ENCODE measurements at places on chromosomes 12 and 14.

- no peak for DNase-seq
Observed at GRCh38 chr14:50670196-50670865, 2.2 kb upstream of the SAV1 start.

GRCh38 chr12:52312086-52312485 is 9.1 kb downstream of the KRT83 start:
- DNase-seq: no peak

DNA sequence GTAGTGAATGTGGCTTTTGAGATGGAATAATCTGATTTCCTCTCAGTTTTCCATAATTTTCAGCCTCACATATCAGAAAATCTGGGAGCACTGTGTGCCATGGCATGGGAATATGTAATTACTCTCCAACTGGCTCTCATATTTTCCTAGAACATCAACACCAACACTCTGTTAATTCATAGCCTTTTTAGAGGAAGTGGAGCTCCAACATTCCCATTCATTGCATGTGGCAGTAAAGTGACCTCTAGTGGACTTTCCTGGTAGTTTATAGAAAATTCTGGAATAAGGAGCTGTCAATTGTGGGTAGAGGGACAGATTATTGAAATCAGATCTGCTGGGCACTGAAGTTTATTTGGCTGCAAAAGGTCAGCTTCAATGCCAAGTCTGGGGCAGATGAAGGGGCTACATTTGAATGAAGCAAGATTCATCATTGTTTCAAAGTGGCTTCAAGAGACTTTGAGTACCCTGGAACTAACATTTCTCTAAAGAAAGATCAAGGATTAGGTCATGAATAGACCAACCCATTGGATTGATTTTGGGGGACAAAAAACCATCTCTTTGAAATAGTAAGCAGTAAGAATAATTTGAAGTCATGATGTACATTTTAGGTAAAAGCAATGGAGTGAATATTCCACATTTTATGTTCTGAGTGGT is 23.6 kb upstream of the USP44 start:
- DNase-seq: peak; percentile 54

DNA sequence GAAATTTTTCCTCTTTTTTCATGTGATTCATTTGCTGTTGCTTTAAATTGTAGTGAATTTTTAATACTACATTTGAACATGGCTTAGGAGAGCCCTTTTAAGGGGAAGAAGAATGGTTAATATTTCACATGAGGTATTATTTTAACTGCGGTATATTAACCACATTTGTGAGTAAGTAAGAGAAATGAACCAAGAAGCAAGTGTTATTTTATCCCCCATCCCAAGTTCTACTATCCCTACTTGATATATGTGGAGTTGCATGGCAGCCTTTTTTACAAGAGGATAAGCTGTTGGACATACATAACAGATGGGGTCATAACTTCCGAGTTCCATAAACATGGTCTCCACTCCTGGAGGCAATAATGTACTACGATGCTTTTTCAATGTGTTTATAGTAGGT is 623.3 kb downstream of the LRFN5 start:
- DNase-seq: no peak

- no peak for DNase-seq
Observed at GRCh38 chr14:89015016-89015415, 190.6 kb downstream of the TTC8 start.

DNA sequence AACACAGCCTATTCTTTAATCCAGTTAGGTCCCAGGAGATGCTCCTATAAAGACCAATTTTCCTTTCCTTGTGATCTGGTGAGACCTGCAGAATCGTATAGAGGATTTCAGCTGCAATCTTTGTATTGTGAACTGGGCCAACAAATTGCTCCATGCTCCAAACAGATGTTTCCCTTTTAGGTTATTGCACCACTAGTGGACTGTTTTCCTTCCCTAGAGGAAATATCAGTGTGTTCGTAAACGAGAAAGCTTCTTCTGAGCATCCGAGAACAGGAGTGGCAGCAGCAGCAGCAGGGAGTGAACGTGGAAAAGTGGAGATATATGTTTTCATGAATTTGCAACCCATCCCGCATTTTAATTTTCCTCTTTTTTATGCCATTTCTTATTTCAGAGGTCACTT is 344.1 kb upstream of the PDE3A start:
- peak; percentile 35 for DNase-seq

DNA sequence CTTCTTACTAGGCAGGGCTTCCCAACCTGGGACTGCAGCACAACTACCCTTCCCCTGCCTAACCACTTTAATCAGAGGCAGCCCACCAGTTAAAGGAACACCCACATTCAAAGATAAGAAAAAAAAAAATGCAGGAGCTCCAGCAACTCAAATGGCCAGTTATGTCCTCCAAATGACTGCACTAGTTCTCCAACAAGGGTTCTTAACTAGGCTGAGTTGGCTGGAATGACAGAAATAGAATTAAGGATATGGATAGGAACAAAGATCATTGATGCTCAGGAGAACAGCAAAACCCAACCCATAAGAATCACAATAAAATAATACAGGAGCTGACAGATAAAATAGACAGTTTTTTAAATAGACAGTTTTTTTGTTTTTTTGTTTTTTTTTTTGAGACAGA is 154.2 kb downstream of the PLCZ1 start:
- no peak for DNase-seq

GRCh38 chr14:92473261-92473968 is 40.2 kb upstream of the RIN3 start:
- DNase-seq: peak; percentile 77

GRCh38 chr14:56422703-56423213 is 156.8 kb upstream of the TMEM260 start:
- peak; percentile 79 for DNase-seq

DNA sequence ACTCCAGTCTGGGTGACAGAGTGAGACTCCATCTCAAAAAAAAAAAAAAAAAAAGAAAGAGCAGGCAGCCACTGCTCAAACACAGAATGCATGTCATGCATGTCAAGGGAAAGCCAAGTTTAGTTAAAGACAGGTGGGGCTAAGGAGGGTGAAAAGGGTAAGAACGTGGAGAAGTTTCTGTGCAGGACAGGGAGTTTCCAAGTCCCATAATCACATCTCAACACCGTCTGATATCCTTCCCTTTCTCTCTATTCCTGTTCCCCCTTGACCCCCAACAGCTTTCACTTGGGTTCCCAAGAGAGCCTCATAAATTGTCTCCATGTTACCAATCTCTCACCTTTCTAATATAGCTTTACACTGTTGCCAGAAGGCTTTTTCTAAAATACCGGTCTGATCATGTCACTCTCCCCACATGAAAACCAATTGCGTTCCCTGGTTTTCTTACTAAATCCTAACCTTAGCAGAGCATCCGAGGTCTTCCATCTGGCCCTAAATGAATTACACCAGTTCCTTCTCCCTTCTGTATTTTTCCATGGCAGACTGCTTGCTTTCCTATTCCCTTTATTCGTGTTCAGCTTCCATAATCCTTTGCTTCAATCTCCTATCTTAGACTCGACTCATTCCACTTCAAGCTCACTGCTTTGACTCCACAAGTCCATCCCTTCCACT is 37.0 kb downstream of the LIMA1 start:
- peak; percentile 65 for DNase-seq

- DNase-seq: no peak
Observed at GRCh38 chr14:22039938-22040780, 366.5 kb upstream of the OR4E1 start.

DNA sequence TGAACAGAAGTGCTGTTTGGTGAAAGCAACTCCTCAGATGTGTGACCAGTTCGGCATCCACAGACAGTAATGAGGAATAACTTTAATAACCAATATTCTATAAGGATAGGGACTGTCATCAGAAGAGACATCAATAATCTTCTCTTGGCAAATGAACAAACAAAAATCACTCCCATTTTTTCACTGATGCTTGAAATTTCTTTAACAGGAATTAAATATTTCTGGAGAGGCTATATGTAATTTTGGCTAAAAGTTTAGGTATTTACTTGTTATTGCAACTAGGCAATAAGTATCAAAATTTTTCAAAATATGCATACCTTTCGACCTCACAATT is 121.6 kb upstream of the EEA1 start:
- no peak for DNase-seq

- no peak for DNase-seq
Observed at GRCh38 chr12:2198542-2198941, 145.8 kb downstream of the CACNA1C start.

- no peak for DNase-seq
Observed at GRCh38 chr12:17284873-17285272, 678.9 kb upstream of the LMO3 start.

GRCh38 chr12:28453686-28454085 is 263.4 kb downstream of the CCDC91 start:
- DNase-seq: peak; percentile 61

- DNase-seq: peak; percentile 90
Observed at GRCh38 chr14:64654246-64654900, 49.9 kb upstream of the PLEKHG3 start.

DNA sequence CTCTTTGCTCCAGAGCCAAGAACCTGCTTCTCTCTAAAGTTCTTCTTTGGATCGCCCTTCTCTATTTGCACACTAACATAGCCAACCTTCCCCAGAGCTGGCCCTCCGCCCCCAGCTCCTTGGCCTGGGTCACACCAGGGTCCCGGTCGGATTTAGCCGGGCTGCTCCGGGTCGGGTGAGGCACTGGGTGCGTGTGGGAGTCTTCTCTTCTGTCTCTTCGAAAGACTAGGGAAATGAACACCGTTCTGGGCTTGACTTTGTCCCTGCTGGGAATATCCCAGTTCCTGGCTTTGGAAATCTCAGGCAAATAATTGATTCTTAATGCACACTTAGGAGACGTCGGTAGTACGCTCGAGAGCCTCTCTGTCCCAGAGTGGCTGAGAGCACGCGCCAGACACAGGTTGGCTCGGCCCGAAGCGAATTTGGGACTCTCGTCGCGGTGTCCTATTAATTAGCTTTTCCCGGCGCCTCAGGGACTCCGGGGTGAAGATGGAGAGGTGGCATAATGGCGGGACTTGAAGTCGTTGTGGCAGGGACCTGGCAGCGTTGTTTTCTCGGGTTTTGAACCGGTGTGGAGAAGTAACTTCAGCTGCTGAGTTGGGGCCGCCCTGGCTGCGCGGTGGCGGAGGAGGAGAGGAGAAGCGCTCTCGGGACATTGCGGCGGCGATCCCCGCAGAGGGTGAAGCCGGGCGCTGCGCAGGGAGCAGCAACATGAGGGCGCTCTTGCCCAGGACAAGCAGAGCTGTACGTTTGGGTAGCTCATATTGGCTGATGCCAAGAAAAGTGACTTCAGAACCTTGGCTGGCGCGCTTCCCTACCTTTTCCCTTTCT is 7.5 kb downstream of the FOXG1 start:
- no peak for DNase-seq

- no peak for DNase-seq
Observed at GRCh38 chr14:63596998-63597658, 44.5 kb downstream of the WDR89 start.

GRCh38 chr12:70615174-70615866 is 21.9 kb downstream of the PTPRB start:
- no peak for DNase-seq

- DNase-seq: no peak
Observed at GRCh38 chr12:111068290-111068689, 147.9 kb upstream of the MYL2 start.

DNA sequence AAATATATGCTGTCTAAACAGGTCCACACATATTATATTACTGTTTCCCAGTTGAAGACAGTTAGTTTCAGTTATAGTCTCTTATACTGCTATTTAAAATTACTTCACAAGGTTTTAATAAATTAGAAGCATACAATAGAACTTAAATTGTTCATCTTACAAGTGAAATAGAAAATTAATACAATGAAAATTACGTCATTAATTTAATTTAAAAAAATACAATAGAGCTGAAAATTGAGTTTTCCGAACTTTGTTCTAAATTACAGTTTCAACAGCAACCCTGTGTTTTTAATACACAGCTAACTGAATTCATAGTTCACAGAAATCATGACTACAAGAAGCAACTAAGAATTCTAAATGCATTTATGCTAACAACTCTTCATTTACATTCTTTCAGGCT is 525.7 kb upstream of the FOXG1 start:
- no peak for DNase-seq

DNA sequence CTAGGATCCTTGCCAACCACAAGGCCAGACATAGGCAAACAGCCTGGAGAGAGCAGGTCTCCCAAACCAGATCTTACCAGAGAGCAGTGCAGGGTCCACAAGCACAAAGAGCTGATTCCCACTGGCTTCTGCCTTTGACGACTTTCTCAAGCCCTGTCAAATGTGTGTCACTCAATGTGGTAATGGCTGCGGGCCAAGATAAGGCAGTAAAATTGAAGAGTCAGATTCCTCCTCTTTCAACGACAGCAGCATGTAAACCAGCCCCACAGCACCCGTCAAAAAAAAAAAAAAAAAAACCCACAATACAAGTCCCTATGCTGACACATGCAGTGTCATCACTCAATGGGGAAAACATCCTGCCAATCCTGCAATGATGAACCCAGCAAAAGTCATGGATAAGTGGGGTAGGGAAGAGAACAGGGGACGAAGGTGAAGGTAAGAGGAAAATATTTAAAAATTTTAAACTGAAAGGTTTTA is at the start of gene STON2:
TSS of gene STON2 (minus strand) at position 123 of the 477 bp plus-strand sequence. CDS start 1,942 bp downstream, outside the sequence.
- peak; percentile 74 for DNase-seq

DNA sequence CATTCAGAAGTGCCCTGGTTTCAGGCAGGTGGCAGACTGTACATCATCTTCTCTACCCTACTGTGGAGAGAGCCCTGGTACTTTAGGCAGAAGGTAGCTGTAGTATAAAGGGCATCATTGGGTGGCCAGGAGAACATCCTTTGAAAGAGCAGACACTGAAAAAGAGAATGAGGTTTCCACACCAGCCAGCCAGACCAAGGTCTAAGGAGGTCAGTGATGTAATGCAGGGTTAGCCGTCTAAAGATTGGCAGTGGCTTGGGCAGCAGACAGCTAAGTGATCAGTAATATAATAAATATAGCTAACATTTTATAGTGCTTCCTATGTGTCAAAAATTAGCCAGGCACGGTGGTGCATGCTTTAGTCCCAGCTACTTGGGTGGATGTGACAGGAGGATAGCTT is 12.0 kb downstream of the ZBTB25 start:
- DNase-seq: no peak

- no peak for DNase-seq
Observed at GRCh38 chr12:18296201-18296908, 35.0 kb downstream of the PIK3C2G start.

- DNase-seq: no peak
Observed at GRCh38 chr12:4327293-4327692, 6.3 kb downstream of the TIGAR start.

DNA sequence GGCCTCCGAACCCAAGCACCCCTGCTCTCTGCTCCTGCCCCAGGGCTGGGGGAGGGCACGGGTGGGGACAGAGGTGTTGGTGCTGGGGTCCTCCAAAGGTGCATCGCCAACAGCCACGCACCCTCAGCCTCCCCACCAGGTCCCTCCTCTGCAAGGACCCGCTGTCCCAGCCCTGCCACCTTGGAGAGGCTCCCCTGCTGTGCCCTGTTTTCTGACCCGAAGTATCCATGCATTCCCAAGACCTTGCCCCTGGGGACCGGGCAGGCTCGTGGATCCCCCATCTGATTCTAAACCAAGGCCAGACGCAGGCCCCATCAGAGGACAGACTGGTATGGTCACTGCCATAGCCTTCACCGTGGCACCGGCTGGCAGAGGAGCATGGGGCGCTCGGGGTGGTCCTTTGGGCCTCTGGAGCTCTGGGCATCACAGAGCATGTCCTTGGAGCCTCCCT is 22.7 kb upstream of the BEGAIN start:
- DNase-seq: no peak

All from fibroblast of upper back skin (primary cell).